ENCODE measurements at places on chromosomes 2 and 18.

GRCh38 chr2:144071461-144071860 lies 448.5 kb downstream of the ZEB2 start:
- H3K27me3 ChIP-seq: no peaks in the 10 kb centered on the region
- H3K27ac ChIP-seq: no peak overlapping the region
- no peak overlapping the region for H3K4me3 ChIP-seq
- H3K4me1 ChIP-seq: no peaks in the 10 kb centered on the region
- DNase-seq: peak; percentile 81

GRCh38 chr2:98637401-98638147 lies 29.2 kb downstream of the UNC50 start:
- H3K27me3 ChIP-seq: peaks cover 3% of the 10 kb centered on the region
- no peak overlapping the region for H3K4me3 ChIP-seq
- DNase-seq: no peak

DNA sequence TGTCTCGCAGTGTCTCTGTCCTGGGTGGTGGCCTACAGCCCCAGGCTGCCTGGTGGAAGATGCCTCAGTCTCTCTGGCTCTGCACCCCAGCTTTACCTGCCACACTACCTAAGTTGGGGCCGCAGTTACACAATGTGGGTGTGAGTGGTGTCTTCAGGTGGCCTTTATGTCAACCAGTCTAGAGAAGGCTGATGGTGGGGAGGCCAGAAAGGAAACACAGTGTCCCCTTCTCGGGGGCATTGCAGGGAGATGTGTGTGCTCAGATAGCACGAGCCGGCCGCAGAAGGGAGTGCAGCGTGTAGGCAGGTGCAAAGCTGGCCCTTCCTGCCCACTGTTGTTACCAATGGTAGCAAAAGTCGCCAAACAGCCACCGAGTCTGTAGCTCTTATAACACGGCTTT lies 216.1 kb downstream of the SH3RF3 start:
- no peak for DNase-seq
- no peaks in the 10 kb centered on the region for H3K27me3 ChIP-seq
- H3K4me3 ChIP-seq: no peak overlapping the region
- peaks cover 3% of the 10 kb centered on the region for H3K36me3 ChIP-seq
- H3K4me1 ChIP-seq: peaks cover 15% of the 10 kb centered on the region

- peak; percentile 67 for DNase-seq
- no peaks in the 10 kb centered on the region for H3K27me3 ChIP-seq
- peak overlapping the region; percentile 25 for H3K27ac ChIP-seq
These were observed 112.6 kb downstream of the HDAC4 start for GRCh38 chr2:239288237-239288636.

- DNase-seq: peak; percentile 92
- H3K4me3 ChIP-seq: no peak overlapping the region
- peak overlapping the region; percentile 95 for H3K27ac ChIP-seq
- no peaks in the 10 kb centered on the region for H3K36me3 ChIP-seq
- H3K4me1 ChIP-seq: peaks cover 17% of the 10 kb centered on the region
These were observed 14.1 kb upstream of the PMAIP1 start for GRCh38 chr18:59885579-59886163.

DNA sequence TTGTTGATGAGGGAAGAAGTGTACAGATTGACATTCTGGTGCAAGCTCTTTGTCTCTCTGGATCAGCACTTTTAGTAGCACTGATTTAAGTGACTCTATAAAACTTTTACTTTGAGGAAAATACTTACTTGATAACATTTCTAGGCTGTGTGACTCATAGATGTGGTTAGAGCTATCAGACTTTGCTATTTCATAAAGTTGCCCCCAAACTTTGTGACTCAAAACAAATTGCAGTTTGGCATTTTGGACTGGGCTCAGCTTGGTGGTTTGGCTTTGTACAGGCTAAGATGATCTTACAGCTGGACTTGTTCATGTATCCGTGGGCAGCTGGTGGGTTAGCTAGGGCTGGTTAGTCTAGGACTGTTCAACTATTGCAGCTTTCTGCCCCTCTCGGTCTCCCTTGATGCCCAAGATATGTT lies 42.1 kb upstream of the GLS start:
- DNase-seq: peak; percentile 89
- peak overlapping the region; percentile 1 for H3K27ac ChIP-seq
- H3K27me3 ChIP-seq: no peaks in the 10 kb centered on the region
- H3K36me3 ChIP-seq: no peaks in the 10 kb centered on the region
- no peak overlapping the region for H3K4me3 ChIP-seq
- peaks cover 16% of the 10 kb centered on the region for H3K4me1 ChIP-seq

GRCh38 chr2:219123356-219124135 lies 37.1 kb downstream of the NHEJ1 start:
- H3K4me1 ChIP-seq: peaks cover 12% of the 10 kb centered on the region
- no peak for DNase-seq
- no peak overlapping the region for H3K4me3 ChIP-seq

DNA sequence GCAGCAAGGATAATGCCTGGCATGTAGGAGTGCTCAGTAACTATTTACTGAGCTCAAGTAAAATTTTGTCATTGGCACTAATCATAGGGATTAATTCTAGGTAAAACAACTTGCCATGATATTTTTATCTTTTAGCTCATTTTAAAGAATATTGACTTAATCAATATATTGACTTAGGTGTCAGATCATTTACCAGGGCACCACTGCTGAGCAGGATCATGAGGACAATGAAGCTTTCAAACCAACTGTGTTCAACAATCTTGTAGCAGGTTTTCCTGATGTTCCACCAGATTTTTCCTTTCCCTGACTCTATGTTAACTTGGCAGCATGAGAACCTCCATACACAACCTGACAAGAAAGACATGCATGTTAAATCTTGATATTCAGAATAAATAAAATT lies 114.5 kb upstream of the SCN1A start:
- no peaks in the 10 kb centered on the region for H3K27me3 ChIP-seq
- DNase-seq: no peak
- H3K27ac ChIP-seq: no peak overlapping the region
- no peaks in the 10 kb centered on the region for H3K36me3 ChIP-seq
- peaks cover 5% of the 10 kb centered on the region for H3K4me1 ChIP-seq

DNA sequence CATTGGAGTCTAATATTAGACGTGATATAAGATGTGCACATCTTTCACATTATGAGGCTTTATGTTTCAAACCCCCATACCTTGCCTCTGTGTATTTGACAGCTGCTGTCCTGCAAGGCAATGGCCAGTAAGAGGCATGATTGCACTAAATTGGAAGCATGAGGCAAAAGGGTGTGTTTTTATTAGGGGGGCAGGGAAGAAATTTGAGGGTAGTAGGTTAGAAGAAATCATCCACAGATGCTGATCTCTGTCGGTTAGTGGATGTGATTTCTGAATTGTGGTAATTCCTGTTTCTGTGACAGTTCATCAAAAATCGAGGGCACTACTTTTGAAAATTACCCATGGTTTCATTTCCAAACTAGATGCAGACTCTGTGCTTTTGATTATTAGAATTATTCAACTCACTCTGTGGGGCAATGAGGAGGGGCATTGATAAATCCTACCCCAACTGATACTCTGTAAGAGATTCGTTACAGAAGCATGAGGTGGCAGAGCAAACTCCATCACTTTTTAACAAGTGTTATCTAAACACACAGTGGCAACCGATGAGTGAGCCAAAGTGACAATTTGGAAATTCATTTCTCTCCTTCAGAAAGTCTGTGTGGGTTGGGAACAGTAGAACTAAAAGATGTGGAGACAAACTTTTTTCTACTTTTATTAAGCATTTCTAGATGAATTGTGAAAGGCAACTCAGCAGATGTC lies 453.0 kb downstream of the ARHGAP15 start:
- no peaks in the 10 kb centered on the region for H3K27me3 ChIP-seq
- H3K27ac ChIP-seq: no peak overlapping the region
- no peaks in the 10 kb centered on the region for H3K4me1 ChIP-seq
- H3K36me3 ChIP-seq: no peaks in the 10 kb centered on the region
- H3K4me3 ChIP-seq: no peak overlapping the region

DNA sequence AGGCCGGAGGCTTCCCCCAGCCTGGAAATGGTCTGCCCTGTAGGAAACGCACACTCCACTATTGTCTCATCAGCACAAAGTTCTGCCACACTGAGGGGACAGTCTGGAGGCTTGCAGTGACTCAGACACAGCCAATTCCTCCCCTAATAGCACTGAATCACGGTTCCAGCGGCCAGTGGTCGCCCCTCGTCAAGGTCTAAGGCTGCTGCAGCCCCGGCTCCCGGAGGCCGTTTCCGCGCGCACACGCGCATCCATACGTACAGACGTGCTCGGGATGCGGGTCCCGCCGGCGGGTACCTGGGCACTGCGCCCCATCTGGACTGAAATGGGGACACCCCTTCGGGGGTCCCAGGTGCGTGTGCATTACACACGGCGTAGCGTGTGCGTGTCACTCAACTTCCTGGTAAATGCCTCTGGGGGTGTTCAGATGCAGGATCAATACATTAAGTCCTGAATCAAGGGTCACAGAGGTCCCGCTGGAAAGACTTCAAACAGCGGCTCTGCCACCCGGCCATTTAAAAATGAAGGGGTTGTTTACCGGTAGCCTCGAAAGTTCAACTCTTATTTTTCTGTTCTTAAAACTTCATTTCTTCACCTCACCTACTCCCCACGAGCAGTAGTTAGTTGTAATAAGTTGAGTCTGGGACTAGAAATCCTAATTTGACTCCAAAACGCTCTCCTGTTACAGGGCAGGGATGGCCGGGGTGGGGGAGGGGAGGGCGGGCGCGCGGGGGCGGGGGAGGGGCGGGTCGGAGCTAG lies 572 bp upstream of the ZNF516 start:
- H3K36me3 ChIP-seq: no peaks in the 10 kb centered on the region
- peaks cover 2% of the 10 kb centered on the region for H3K4me1 ChIP-seq
- peak overlapping the region; percentile 81 for H3K4me3 ChIP-seq
- DNase-seq: peak; percentile 65
- H3K27ac ChIP-seq: peak overlapping the region; percentile 84

DNA sequence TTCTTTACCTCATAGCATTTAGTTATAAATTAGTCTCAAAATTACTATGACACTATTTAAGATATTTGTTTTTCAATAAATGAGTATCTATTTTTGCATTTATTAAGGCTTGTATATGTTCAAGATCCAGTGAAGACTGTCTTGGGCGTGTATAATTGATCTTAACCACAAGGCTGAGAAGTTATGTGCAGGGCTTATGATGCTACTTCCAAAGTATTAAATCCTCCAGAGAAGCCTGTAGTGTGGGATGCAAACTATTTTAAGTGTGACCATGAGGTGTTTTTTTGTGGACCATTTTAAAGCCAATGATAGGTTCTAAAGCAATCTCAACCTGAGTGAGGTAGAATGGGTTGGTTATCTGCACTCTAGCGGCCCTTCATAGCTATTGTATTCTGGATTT lies 219.9 kb downstream of the ZNF407 start:
- H3K27ac ChIP-seq: no peak overlapping the region
- no peak for DNase-seq
- H3K36me3 ChIP-seq: no peaks in the 10 kb centered on the region
- peaks cover 6% of the 10 kb centered on the region for H3K4me1 ChIP-seq
- no peak overlapping the region for H3K4me3 ChIP-seq

DNA sequence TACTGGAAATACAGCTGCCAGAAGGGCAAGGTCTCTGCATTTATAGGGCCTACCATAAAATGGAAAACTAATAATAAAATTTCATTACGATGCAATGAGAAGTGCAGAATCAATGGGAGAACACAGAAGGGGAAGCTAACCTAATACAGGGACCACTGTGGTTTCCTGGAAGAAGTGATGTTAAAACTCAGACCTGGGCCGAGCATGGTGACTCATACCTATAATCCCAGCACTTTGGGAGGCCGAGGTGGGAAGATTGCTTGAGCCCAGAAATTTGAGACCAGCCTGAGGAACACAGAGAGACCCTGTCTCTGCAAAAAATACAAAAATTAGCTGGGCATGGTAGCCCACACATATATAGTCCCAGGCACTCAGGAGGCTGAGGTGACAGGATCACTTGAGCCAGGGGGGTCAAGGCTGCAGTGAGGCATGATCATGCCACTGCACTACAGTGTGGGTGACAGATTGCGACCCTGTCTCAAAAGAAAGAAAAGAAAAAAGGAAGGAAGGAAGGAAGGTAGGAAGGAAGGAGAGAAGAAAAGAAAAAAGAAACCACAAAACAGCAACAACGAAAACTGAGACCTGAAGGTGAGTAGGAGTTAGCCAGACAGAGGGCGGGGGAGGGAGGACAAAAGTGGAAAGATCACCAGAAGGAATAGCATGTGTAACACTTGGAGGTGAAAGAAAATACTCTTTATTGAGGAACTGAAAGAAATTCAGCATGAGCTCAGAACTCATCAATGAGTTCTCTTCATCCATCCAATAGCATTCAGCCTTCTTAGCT lies 58.3 kb upstream of the DTNA start:
- no peak overlapping the region for H3K27ac ChIP-seq
- H3K27me3 ChIP-seq: no peaks in the 10 kb centered on the region
- DNase-seq: no peak
- H3K36me3 ChIP-seq: no peaks in the 10 kb centered on the region
- H3K4me1 ChIP-seq: peaks cover 4% of the 10 kb centered on the region

GRCh38 chr18:33239298-33239697 lies 201.2 kb downstream of the CCDC178 start:
- no peaks in the 10 kb centered on the region for H3K27me3 ChIP-seq
- no peaks in the 10 kb centered on the region for H3K4me1 ChIP-seq

GRCh38 chr2:153872311-153873051 lies 759 bp downstream of the GALNT13 start:
- no peak overlapping the region for H3K27ac ChIP-seq
- no peaks in the 10 kb centered on the region for H3K4me1 ChIP-seq
- DNase-seq: no peak
- H3K4me3 ChIP-seq: no peak overlapping the region
- no peaks in the 10 kb centered on the region for H3K27me3 ChIP-seq

DNA sequence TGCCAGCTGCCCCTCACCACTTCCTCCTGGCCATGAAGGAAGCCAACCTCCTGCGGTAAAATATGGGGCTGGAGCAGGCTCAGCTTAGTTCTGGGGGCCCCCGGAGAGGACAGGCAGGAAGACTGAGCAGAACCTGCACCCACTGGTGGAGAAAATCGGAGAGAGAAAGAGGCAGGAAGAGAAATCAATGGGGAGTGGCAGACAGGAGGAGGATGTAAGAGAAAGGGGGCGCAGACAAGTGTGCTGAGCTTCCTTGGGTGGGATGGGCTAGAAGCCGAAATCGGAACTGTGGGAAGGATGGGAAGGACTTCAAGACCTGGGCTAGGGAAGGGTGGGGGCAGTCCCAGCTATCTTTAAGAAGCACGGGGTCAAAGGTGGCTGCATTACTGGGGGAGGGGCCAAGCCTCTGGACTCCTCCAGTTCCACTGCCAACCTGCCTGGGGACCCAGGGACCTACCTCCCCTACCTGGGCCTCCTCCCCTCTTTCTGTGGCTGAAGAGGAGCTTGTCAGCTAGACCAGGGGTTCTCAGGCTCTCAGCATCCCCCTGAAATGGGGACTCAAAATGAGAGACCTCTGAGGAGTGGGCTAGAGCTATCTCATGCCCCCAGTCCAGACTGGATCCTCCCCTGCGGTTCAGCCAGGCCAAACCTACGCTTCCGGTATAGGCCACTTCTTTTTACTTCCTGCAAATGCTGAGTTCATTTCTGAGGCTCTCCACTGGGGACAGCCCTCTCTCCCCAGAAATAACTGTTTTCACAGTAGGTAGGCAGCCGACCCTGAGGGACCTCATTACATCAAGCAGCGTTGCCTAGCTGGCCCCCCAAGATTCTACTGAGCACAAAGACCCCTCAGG lies 33.6 kb upstream of the B3GNT7 start:
- no peak overlapping the region for H3K4me3 ChIP-seq
- H3K27me3 ChIP-seq: no peaks in the 10 kb centered on the region
- DNase-seq: no peak
